ENCODE measurements at places on chromosomes 6 and 20.

DNA sequence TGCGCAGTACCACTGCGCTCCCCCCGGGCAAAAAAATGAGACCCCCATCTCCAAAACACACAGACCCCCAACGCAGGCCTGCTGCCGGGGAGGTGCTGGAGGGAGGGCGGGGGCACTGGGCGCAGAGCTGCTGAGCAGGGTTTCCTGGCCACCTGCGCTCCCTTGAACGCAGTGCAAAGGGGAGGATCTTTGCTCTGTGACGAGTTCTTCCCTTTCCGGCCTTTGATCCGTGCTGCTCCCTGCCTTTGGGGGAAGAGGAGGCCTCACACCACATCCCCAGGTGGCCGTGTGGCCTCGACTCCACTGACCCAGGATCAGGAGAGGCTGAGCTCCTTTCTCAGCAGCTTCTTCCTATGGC, 8.9 kb upstream of the COL20A1 start:
- DNase-seq, result no peak

DNA sequence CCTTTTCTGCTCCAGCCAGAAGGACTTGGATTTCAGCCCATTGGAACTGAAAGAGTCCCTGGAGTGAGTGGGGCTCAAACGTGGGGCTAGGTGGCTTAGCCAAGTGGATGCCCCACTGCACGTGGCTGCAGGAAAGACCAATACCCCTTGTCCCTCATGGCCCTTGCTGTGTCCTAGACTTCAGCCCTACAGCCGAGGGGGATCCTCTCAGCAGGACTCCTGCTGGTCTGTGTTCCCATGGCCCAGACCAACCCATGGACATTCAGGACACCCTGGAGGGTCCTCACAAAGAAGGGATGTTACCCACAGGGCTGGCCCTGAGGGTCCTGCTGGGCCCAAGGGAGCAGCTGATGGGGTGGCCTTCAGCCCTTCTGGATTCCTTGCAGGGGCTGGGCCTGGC, 30.0 kb upstream of the PHACTR3 start:
- no peak for DNase-seq

DNA sequence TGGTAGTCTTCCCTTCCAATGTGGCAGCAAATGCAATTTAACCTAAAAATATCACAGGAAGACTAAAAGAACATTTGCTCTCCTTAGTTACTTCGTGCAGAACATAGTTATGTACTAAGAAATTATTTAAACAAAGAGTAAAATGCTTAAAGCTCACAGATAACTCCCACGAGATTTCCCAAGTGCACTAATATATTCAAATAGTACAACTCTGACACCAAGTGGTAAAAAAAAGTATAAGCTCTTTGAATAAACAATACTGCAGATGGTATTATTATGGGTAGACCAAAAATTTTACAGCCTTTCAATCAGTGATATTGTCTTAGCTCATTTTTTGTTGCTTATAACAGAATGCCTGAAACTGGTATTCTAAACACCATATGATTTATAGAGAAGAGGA, 52.8 kb upstream of the FILIP1 start:
- no peak for DNase-seq

DNA sequence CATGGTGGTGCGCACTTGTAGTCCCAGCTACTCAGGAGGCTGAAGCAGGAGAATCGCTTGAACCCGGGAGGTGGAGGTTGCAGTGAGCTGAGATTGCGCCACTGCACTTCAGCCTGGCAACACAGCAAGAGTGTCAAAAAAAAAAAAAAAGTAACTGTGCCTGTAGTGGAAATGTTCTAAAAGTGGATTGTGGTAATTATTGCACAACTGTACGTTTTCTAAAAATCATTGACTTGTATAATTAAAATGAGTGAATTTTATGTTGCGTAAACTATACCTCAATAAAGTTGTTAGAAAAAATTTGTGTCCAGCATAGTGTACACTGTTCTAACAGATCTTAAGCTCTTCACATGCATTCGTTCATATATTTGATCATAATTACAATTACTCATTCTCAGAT, 5.5 kb downstream of the SEC23B start:
- DNase-seq, result no peak

DNA sequence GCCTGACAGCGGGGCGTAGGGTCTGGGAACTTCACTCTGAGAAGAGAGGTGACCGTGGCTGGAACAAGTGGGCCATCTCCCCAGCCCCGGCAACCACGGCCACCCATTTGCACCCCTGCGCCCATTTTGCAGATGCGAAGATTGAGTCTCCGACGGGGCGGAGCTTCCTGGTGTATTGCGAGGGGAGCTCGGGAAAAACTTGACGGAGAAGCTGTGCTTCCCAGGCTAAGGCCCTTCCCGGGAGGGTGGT, 653 bp downstream of the ZNF335 start:
- DNase-seq, result no peak

GRCh38 chr20:32966382-32966781, 37.9 kb downstream of the SUN5 start:
- no peak for DNase-seq

GRCh38 chr20:22617160-22617559, 32.8 kb upstream of the FOXA2 start:
- no peak for DNase-seq

- DNase-seq, result no peak
Observed at GRCh38 chr20:50303573-50304500, 113.2 kb downstream of the CEBPB start.

DNA sequence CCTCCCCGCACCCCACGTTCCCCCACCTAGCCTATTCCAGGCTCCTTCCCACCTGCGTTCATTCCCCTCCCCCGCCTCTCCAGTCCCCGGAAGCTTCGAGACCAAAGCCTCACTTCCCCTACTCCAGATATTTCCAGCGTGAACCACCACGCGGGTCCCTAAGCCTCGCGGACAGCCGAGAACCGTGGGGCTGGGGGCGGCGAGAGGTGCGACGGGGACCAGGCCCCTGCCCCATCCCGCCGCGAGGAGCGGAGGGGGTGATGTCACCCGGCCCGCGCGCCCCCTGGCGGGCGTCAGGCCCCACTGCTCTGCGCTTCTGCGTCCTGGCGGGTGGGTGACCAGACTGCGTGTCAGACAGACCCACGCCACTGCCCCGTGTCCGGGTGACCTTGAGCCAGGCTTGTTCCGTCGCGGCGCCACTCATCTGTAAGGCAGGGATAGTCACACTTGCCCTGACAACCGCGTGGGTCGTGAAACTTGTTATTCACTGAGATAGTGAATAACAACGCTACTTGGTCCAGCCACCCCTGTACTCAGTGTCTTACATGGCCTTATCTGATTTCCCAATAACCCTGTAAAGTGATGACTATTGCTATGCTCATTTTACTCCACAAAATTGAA, 9.0 kb upstream of the HSP90AB1 start:
- DNase-seq, result no peak

DNA sequence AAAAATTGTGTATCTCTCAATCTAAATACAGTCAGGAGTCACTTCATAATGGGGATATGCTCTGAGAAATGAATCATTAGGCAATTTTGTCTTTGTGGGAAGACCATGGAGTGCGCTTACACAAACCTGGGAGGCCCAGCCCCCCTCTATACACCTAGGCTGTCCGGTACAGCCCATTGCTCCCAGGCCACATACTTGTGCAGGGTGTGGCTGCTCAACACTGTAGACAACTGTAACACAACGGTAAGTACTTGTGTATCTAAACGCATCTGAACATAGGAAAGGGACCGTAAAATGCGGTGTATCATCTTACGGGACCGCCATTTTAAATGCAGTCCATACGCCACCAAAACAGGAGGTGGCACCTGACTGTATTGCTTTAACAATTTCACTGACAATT, 58.0 kb upstream of the FRMD1 start:
- DNase-seq, result no peak

- no peak for DNase-seq
Observed at GRCh38 chr6:170417881-170418280, 111.3 kb downstream of the FAM120B start.

DNA sequence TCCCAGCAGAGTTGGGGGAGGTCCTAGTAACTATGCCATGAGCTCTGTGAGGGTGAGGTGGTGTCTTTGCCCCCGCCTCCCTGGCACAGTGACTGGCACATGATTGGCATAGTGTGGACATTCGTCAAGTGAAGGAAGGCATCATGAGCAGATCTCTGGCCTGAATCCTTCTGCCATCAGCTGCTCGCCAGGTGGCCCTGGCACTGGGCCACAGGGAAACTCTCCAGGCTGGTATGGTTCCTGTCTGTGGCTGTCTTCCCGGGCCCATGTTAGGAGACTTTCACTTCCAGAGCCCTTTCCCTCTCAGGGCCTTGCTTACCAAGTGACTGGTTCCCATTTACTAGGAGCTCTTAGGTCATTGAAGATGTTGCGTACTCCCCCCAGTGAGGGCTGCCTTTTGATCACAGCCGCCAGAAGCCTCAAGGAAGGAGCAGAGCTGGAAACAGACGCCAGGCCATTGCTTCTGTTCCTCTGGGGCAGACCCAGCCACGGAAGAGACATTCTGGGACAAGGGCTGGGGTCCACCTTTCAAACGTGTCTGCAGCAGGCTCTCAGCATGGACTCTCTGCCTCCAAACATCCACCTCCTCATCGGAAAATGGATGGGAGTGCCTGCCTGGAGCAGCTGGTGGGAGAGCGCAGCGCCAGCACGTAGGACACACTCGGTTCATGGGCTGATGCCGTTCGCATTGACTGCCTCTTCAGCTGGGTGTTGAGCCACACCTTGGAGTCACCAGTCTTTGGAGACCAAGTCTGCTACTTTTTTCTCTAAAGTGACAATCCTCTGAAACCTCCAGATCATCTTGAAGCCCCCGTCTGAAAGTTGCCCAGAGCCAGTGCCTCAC, 67.2 kb downstream of the PTPN1 start:
- no peak for DNase-seq

GRCh38 chr6:152386131-152386530, 251.0 kb downstream of the SYNE1 start:
- no peak for DNase-seq

GRCh38 chr20:59120919-59121318, 42.7 kb upstream of the ZNF831 start:
- DNase-seq, result no peak

- DNase-seq, result no peak
Observed at GRCh38 chr6:36739947-36740817, 42.6 kb downstream of the RAB44 start.

GRCh38 chr6:104428184-104428583, 431.5 kb downstream of the HACE1 start:
- DNase-seq, result no peak

All from epithelial cell of prostate (primary cell).